ENCODE measurements at places on chromosomes 4 and X.

GRCh38 chr4:6109842-6110560 is 90.3 kb downstream of the JAKMIP1 start:
- no peak for DNase-seq

- no peak for DNase-seq
Measured at GRCh38 chr4:108559068-108559793, 61.1 kb upstream of the RPL34 start.

DNA sequence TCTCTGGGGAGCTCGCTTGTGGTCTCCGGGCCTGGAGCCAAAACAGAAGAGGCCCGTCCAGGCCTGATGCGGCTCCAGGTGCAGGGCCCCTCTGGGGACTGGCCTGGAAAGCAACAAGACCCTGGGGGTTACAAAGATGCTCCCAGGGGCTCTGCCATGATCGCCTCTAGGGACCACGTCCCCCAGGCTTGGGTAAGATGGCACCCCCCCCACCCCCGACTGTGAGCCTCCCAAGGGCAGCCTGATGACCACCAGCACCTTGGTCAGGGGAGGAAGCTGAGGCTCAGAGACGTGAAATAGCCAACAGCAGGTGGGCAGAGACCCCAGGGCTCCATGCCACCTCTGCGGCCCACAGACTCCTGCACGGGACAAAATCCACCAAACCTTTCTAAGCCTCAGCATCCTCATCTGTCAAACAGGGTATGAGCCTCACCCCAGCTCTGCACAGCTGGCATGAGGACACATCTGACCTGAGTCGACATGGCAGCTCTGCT is 25.4 kb downstream of the C4orf50 start:
- no peak for DNase-seq

DNA sequence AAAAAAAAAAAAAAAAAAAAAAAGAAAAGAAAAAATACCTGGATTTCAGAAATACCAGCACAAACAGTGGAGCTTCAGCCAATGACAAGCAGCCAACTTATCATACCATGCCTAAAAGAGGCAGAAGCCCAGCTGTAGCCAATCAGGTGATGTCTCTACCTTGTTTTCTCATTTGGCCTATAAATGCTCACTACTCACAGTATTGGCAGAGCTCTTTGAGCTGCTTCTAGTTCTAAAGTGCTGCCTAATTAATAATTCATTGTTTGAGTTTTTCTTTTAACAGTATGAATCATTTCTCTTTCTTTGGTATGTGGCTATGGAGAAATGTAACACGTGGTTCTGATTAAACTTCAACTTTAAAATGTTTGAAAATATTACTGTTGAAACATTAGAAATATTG is 188.8 kb upstream of the TECRL start:
- DNase-seq = no peak

DNA sequence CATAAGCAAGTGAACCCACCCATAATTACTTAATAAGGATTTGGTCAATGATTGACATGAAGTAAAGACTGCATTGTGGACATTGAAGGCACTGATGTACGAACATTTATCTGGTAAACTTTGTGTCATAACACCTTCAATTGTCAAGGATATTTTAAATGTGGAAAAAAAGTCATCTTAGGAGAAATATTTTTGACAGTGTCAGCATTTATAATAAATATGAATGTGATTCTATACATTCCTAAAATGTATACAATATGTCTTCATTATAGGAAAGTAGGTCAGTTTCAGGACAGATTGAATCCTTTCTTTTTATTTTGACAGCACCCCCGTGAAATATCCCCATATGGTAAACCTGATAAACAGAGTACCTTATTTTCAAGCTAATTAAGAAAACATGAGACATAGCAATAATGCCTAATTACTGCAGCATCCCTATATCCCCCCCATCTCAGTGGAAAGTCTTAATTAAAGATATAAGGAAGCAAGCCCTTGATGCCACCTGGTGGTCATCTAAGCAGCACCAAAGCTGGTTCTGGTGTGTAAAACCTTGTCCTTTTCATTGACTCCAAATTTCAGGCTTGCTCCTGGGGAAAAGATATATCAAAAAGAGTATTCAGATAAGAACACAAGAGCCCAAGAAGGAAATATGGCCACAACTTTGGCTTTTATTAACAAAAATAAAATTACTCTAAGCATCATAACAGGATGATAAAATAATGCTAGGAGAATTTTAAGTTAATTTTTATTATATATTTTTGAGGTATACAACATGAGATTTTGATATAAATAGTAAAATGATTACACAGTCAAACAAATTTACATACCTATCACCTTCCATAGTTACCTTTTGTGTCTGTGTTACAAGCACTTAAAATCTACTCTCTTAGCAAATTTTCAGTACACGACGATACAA is 379.7 kb downstream of the TLL1 start:
- no peak for DNase-seq
